ENCODE measurements at places on chromosomes 1 and 21.

DNA sequence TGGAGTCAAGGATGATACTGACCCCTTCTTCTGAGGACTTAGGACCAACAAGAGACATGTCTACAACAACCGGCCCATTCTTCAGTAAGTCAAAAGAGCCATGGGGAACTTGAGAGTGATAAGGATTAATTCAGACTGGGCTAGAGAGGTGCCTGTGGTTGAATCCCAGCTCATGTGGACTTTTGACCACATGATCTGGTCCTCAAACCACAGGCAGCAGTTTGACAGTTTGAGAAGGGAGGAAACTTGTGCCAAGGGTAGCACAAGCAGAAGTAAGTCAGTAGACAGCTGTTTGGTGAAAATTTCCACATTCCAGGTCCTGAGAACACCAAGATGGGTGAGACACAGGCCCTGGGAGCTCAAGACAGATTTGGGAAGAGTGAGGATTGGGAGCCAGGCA, 19.8 kb downstream of the SH3BP5L start:
- no peak overlapping the region for H3K27ac ChIP-seq
- H3K4me3 ChIP-seq, result no peak overlapping the region
- no peaks in the 10 kb centered on the region for H3K36me3 ChIP-seq
- DNase-seq, result no peak

- no peaks in the 10 kb centered on the region for H3K27me3 ChIP-seq
- no peak overlapping the region for H3K27ac ChIP-seq
- no peak for DNase-seq
- no peaks in the 10 kb centered on the region for H3K36me3 ChIP-seq
Observed at GRCh38 chr1:3675436-3675835, 23.1 kb downstream of the TP73 start.

- H3K4me1 ChIP-seq, result no peaks in the 10 kb centered on the region
- H3K36me3 ChIP-seq, result no peaks in the 10 kb centered on the region
- no peak overlapping the region for H3K27ac ChIP-seq
- no peak overlapping the region for H3K4me3 ChIP-seq
- no peaks in the 10 kb centered on the region for H3K27me3 ChIP-seq
Observed at GRCh38 chr1:55531644-55532043, 316.5 kb upstream of the USP24 start.

DNA sequence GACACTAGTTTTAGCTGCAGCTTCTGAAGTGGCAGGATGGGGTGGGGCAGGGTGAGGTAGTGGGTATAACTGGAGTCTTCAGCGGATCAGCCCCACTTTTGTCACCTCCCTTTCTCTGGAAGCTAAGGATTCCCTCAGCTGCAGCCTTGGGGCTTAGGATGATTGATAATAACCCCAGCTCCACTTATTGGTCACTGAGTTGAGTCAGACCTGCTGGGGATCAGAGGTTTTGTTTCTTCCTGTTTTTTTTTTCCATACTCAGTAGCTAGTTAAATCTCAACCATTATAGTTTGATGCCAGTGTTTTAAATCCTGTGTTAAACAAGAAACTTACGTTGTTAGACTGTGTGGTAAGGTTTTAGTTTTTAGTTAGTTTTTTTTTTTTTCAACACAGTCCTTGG, 57.2 kb downstream of the LAMC1 start:
- no peaks in the 10 kb centered on the region for H3K27me3 ChIP-seq
- H3K36me3 ChIP-seq, result no peaks in the 10 kb centered on the region
- H3K4me3 ChIP-seq, result no peak overlapping the region
- no peak overlapping the region for H3K27ac ChIP-seq
- H3K4me1 ChIP-seq, result no peaks in the 10 kb centered on the region
- no peak for DNase-seq

DNA sequence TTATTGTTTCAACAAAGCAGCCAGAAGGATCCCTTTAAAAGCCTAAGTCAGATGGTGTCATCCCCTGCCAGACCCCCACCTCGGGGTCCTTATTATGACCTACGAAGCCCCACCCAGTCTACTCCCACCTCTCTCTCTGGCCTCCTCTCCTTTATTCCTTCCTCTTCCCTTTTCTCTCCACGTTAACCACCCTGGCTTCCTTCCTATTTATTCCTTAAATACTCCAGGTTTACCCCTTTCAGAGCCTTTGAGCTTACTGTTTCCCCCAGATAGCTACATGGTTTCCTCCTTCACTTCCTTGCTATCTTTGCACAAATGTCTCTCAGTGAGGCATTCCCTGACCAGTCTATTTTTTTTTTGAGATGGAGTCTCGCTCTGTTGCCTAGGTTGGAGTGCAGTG, 12.0 kb upstream of the SLC9A1 start:
- H3K36me3 ChIP-seq, result no peaks in the 10 kb centered on the region
- DNase-seq, result no peak
- no peak overlapping the region for H3K27ac ChIP-seq
- no peaks in the 10 kb centered on the region for H3K27me3 ChIP-seq
- no peak overlapping the region for H3K4me3 ChIP-seq
- no peaks in the 10 kb centered on the region for H3K4me1 ChIP-seq

- no peaks in the 10 kb centered on the region for H3K36me3 ChIP-seq
- DNase-seq, result no peak
- no peak overlapping the region for H3K27ac ChIP-seq
- H3K4me1 ChIP-seq, result no peaks in the 10 kb centered on the region
Observed at GRCh38 chr21:35377505-35378090, 328.5 kb upstream of the RUNX1 start.

- DNase-seq, result no peak
- no peak overlapping the region for H3K4me3 ChIP-seq
- peaks cover 4% of the 10 kb centered on the region for H3K4me1 ChIP-seq
- no peaks in the 10 kb centered on the region for H3K27me3 ChIP-seq
- no peak overlapping the region for H3K27ac ChIP-seq
Observed at GRCh38 chr1:52913014-52913413, 8.5 kb downstream of the ECHDC2 start.

- DNase-seq, result no peak
- H3K4me1 ChIP-seq, result no peaks in the 10 kb centered on the region
- no peaks in the 10 kb centered on the region for H3K36me3 ChIP-seq
- no peak overlapping the region for H3K4me3 ChIP-seq
- H3K27me3 ChIP-seq, result no peaks in the 10 kb centered on the region
Observed at GRCh38 chr21:32545948-32546441, 39.3 kb downstream of the TCP10L start.

DNA sequence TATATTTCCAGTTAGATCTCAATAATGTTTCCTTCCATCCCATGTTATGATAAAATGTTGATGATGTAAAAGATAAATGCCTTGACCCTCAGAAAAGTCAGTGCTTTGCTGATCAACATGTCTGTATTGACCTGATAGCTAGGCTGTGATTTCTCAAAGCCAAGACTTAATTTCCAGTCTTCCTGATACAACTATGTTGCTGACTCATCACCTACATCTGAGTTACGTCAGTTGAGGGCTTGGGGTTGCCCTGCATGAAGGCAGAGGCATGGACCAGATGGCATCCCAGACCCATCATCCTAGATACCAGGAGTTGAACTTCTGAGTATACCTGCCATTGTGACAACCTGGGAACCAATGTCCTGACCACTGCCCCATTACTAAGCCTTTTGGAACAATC, 4.8 kb downstream of the LCE1D start:
- no peaks in the 10 kb centered on the region for H3K36me3 ChIP-seq
- no peaks in the 10 kb centered on the region for H3K27me3 ChIP-seq
- no peak overlapping the region for H3K4me3 ChIP-seq
- H3K4me1 ChIP-seq, result no peaks in the 10 kb centered on the region
- H3K27ac ChIP-seq, result no peak overlapping the region

DNA sequence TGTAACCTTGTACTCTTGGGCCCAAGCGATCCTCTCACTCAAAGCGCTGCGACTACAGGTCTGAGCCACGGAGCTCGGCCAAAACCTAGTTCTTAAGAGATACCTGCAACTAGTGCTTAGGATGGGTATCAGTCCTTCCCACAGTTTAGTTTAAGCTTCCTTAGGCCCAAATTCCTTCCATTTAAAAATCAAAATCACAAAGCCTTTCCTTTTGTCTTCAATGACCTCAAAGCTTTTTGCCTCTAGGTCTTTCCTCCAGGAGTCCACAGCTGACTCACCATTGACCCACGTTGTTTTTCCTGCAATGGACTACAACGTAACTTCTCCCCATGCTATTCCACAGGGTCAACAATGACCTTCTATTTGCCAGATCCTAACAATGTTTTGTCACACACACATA, 64.0 kb downstream of the APP start:
- H3K4me1 ChIP-seq, result peaks cover 13% of the 10 kb centered on the region
- H3K27me3 ChIP-seq, result no peaks in the 10 kb centered on the region
- DNase-seq, result no peak
- no peaks in the 10 kb centered on the region for H3K36me3 ChIP-seq
- no peak overlapping the region for H3K4me3 ChIP-seq
- no peak overlapping the region for H3K27ac ChIP-seq

DNA sequence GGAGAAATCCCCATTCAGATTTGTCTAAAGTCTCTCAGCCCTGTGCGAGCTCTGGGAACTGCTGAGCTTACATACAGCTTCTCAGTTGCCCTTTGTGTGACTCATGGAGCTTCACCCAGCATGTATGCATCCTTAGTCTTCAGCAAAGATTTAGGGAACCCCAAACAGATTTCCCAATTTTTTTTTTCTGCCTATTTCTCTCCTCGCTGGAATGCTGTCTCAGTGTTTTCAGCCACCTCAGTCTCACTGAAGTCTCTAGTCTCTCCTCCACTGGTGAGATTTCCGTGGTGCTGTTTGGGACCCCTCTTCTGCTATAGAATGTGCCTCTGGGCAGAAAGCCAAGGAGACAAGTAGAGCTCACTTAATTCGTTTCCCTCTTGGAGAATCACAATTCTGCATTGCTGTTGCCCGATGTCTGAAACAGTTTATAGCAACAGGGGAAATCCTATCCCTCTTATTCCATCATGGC, 28.1 kb upstream of the TXLNA start:
- no peak overlapping the region for H3K4me3 ChIP-seq
- H3K27me3 ChIP-seq, result no peaks in the 10 kb centered on the region
- H3K27ac ChIP-seq, result no peak overlapping the region
- no peaks in the 10 kb centered on the region for H3K4me1 ChIP-seq

DNA sequence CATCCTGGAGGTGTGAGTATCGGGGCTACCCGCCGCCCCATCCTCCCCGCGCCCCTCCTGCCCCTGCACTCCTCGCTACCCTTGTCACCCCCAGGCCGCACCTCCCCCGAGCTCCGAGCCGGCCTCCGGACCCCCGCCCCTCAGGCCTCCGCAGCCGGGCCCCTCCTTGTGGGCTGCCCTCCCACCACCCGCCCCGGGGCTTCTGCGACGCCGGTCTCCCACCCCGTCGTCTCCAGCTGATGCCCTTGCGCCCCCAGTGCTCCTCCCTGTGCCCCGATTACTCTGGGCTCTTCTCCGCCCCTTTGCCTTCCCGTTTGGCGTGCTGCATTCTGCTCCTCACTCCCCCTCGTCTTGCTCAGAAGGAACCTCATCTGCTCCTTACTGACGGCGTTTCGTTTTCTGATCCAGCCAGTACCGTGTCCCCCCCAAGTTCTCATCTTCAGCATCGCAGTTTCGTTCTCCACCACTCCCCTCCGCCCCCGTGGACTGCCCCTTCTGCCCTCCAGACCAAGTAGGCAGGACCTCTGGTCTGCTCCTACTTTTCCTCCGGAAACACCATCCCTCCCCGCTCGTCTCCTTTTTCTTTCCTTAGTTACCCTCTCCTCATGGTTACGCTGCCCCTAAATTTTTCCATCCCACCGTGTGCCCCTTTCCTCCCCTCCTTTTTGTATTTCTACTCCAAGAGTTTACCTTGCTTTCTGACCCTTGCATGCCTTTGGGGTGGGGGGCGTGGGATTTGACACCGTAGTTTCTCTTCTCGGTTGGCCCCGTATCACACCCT, 841 bp downstream of the SNX27 start:
- no peaks in the 10 kb centered on the region for H3K4me1 ChIP-seq
- no peaks in the 10 kb centered on the region for H3K27me3 ChIP-seq
- H3K4me3 ChIP-seq, result peak overlapping the region; percentile 91
- no peak for DNase-seq
- no peaks in the 10 kb centered on the region for H3K36me3 ChIP-seq

GRCh38 chr21:37367703-37368540, 1.3 kb downstream of the DYRK1A start:
- DNase-seq, result no peak
- no peaks in the 10 kb centered on the region for H3K36me3 ChIP-seq
- no peak overlapping the region for H3K27ac ChIP-seq
- H3K4me1 ChIP-seq, result no peaks in the 10 kb centered on the region
- H3K27me3 ChIP-seq, result no peaks in the 10 kb centered on the region
- H3K4me3 ChIP-seq, result peak overlapping the region; percentile 82

DNA sequence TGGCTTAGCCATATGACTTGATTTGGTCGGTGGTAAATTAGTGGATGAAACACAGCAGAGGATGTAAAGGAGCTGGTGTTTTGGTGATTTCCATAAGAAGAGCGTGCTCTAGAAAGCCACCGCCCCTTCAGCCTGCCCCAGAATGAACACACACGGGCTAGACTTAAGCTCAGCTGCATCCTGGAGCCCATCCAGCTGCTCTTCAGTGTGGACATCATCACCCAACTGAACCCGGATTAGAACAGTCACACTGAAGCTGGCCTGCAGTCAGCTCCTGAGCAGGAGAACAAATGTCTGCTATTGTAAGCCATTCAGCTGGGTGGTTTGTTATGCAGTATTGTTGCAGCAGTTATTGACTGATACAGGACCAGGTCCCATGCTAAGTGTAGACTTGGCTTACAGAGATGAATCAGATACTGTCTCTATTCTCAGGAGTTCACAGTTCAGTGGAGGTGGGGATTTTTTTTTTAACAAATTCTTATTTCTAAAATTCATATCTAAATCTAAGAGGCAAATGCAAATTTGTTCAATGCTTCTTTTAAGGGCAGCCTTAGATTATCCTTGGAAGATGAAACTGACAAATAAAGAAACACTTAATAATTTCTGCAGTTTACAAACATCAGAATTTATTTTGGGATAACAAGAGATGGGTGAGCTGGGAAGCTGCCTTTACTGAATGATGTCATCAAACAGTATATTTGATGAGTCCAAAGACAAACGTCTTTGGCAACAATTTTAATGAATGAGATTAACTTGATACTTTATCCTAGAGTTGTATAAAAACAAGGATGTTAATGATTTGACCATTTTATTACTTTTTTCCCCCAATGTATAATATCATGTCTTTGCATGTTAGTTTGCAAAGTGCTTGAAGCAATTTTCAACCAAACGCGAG, 251.2 kb downstream of the TRABD2B start:
- no peak overlapping the region for H3K27ac ChIP-seq
- no peaks in the 10 kb centered on the region for H3K36me3 ChIP-seq
- no peaks in the 10 kb centered on the region for H3K27me3 ChIP-seq
- H3K4me3 ChIP-seq, result no peak overlapping the region
- no peaks in the 10 kb centered on the region for H3K4me1 ChIP-seq
- no peak for DNase-seq

Data from iPS DF 6.9 (cell line).